ENCODE measurements at places on chromosomes 2 and 18.

DNA sequence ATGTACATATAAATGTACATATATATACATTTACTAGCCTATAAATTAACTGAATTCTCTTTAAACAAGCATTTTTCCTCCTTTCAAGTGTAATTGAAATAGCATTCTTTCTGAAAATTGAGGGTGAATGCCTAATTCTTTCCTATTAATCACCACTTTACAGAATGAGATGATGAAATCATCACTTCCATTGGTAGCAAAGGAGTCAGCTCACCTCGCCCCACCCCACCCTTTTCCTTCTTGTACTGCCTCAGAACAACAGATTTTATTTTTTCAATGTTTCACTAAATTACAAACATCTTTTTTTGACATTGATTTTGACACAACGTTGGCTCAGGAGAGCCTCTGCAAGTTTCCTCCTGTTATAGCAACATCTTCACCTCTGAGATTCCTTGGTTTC lies 181.9 kb upstream of the CDH7 start:
- no peak for DNase-seq

DNA sequence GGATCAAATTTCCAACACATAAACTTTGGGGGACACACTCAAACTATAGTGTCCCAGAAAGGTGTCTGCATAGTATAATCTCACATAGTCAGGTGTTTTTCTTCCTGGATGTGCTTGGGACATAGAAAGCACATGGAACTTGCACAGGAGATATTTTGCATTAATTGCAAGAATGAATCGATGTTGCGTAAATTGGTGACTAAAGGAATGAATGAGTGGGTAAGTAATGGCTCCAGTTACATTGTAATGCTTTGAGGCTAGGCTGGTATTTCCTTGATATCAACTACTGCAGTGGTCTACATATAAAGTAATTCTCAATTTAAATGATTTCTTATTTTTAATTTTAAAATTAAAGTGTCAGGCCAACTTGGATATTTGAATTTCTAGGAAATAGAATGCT lies 53.4 kb downstream of the SH3RF3 start:
- no peak for DNase-seq

DNA sequence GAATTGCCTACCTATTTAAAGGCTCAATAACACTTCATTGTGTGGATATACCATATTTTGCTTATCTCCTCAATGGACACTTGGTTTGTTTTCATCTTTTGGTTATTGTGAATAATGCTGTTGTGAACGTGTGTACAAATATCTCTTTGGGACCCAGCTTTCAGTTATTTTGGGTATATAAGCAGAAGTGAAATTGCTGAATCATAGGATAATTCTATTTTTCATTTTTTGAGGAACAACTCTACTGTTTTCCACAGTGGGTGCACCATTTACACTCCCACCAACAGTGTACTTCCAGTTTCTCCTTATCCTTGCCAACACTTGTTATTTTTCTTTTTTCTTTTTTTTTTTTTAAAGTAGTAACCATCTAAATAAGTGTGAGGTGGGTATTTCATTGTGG lies 29.0 kb downstream of the PTPN4 start:
- no peak for DNase-seq

DNA sequence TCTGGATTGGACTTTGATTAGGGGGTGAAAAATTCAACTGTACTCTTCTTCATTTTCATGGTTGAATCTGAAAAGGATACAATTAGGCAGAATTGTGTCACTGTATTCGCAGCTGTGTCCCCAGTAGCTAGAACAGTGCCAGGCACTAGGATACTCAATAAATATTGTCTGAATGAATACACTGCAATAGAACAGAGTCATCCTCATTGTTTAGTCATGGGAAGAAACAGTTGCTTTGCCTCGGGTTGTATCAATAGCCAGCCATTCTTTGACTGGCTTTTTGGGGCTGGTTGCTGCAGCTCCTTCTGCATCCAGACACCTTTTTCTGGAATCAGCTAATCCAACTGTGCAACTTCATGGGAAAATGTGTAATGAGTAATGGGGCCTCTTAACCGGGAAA lies 18.1 kb upstream of the DYNC1I2 start:
- no peak for DNase-seq

GRCh38 chr2:127063701-127064590 lies 43.0 kb downstream of the BIN1 start:
- no peak for DNase-seq

- DNase-seq = no peak
These were observed 91.7 kb downstream of the STK39 start for GRCh38 chr2:168155680-168156079.

DNA sequence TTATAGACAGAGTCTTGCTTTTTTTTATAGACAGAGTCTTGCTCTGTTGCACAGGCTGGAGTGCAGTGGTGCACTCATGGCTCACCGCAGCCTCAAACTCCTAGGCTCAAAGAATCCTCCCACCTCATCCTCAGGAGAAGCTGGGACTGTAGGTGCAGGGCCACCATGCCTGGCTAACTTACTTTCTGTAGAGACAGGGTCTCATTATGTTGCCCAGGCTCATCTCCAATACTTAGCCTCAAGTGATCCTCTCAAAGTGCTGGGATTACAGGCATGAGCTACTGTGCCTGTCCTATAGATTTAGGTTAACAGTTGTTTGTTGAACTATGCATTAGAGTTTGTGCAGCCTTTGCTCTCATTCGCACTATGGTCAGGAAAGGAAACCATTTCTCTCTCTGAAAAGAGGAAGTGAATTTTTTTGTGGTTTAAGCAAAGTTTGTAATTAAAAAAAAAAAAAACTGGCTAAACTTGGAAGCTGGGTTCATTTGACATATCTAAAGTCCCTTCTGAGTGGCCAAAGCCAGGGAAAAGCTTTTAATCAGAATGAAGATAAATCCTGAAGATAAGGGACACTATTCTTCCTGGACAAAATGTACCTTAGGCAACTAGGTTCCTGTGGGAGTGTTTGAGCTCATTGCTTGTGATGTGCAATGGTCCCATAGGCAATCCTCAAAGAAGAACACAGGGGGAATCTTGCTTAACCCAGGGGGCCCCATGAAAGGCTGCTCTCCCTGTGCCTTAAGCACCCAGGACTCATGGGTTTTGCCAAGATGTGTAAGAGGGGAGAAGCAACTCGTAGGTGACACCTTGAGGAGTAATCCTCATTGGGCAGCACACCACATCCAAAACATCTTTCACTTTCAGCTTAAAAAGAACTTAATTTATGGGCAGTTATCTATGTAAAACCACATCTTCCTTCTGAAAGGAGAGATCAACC lies 201.7 kb downstream of the MREG start:
- DNase-seq = no peak

- DNase-seq = no peak
These were observed 22.7 kb downstream of the GPR55 start for GRCh38 chr2:230902180-230902899.

GRCh38 chr18:45688833-45689232 lies 35.1 kb upstream of the SLC14A1 start:
- DNase-seq = no peak

GRCh38 chr18:40159141-40160017 lies 1795.7 kb upstream of the PIK3C3 start:
- peak; percentile 42 for DNase-seq

DNA sequence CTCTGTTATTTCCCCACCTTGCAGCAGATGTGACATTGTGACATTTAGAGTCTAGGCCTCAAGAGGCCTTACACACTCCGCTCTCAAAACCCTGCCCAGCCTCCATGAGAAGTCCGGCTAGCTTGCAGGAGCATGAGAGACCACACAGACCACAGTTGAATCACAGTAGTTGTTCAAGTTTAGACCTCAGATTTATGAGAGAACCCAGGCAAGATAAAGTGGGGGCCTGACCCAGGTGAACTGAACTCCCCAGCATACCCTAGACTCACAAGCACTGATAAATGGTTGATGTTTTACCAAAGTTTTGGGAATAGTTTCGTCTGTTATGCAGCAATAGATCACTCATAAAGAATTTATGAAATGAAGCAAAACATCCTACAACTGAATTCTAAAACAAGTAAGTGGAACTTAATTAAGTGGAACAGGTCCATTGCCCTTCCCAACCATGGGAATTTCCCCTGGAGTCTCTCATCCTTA lies 4.7 kb upstream of the STAT1 start:
- no peak for DNase-seq

DNA sequence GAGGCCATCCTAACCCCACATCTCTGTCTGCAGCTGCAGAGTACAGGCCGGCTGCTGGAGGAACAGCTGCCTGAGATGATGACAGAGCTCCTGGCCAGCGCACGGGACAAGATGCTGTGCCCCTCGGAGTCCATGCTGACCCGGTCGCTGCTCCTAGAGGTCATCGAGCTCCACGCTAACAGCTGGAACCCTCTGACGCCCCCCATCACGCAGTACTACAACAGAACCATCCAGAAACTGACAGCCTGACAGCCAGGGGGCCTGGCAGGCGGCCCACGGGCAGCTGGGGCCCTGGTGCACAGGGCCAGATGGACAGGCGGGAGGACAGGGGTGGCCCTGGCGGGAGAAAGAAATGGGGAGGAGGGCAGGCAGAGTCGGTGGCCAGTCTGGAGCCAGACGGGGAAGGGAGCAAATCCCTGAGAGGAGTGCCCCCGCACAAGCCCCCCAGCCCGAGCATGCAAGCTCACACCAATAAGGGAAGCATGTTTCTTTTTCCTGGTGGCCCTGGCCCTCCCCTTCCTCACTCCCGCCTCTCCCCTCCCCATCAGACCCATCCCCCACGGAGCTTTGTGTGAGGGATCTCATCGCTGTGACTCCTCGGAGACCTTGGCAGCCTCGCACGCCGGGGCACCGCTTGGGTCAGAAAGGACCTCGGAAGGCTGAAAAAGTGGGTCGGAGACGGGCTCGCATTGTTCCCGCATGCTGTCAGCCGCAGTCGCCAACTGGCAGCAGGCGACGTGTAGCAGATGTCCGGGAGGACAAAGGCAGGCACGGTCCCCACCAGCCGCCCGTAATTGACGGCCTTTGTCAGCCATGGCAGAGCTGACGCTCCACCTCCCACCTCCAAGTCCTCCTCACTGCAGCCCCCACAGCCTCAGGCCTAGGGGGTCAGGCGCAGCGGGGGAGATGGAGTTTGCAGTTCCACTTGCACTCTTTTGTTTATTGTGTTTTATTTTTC lies 91.2 kb downstream of the SMAD7 start:
- no peak for DNase-seq

DNA sequence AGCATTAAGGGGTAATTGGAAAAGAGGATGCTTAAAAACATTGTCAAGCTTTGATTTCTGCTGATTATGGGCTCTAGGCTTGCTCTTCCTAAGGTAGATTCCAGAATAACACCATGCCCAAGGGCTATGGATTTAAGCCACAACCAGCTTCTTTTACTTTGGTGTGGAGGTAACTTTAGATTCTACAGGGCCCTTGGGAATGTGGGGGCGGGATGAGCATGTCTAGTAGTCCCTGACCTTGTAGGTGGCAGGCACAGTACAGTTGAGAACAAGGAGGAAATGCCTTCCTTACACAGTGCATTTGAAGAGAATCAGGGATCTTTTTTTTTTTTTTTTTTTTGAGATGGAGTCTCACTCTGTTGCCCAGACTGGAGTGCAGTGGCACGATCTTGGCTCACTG lies 364.2 kb downstream of the NYAP2 start:
- no peak for DNase-seq

- DNase-seq = no peak
These were observed 190.7 kb upstream of the RBBP8 start for GRCh38 chr18:22742409-22742808.

DNA sequence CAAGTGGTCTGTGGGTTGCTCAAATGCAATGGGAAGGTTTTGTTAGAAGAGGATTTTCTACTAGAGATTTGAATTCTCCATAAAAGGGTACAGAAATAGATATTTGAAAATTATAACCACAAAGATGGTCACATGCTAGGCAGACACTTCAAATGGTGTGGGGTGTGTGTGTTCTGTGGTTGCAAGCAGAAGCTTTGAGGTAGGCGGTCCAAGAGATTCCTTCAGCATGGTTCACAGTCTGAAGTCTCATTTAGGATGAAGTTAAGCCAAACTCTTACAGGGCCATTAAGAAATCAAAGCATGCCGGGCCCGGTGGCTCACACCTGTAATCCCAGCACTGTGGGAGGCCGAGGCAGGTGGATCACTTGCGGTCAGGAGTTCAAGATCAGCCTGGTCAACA lies 38.3 kb upstream of the RMDN2 start:
- DNase-seq = no peak

DNA sequence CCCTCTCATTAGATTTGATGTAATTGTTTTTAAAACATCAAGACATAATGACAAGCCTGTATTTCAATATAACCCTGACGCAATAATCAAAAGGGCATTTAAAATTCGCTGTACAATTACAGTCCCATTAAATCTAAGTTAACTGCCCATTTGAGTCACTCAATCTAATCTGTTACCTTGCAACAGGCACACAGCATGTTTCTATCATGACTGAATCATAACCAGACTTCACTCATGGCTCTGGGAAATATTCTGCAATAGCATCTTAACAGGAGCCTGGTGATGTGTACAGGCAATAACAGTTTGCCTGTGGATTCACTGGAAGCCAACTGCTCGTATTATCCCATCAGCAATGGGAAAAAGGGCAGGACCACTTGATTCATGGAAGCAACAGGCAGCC lies 142.3 kb upstream of the NCKAP5 start:
- DNase-seq = no peak

DNA sequence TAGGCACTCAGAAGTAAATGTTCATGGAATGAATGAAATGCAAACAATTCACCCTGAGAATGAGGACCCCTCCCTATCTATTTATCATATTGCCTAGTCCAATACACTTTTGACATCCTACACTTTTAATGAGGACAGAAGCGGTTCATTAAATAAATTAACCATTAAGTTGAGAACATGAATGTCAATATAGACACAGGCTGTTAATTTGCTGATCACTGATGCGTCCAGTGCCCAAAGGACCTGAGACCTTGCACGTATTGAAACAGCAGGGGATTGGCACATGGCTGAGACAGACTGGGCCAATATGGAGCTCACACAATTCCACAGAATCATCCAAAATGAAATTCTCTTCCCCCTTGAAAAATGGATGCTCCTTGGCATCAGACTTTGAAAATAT lies 430.0 kb downstream of the SLC4A3 start:
- DNase-seq = no peak

DNA sequence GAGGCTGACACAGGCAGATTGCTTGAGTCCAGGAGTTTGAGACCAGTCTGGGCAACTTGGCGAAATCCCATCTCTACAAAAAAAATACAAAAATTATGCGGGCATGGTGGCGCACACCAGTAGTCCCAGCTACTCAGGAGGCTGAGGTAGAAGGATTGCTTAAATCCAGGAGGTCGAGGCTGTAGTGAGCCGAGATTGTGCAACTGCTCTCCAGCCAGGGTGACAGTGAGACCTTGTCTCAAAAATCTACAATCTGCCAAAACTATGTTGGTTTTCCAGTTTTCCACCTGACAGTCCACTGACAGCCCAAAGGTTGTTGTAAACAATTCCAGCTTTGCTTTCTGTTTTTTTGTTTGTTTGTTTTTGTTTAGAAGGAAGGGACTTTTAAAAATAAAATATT lies 51.3 kb downstream of the KCMF1 start:
- DNase-seq = no peak

DNA sequence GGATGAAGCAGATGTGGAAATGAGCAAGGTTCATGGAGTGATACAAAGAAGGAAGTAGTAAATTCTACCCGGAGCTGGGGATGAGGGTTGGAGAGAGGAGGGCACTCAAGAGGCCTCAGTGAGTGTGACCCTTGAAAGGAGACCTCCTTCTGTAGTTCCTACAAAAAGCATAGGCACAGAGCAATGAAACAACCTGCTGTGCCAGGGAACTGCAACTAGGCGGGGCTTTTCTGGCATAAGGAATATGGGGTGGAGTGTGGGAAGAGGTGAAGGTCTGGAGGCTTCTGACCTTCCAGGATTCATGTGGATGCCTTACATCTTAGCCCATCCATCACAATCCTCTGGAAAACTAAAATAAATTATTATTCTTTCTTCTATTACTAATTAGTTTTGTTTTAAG lies 25.5 kb upstream of the PGAP1 start:
- no peak for DNase-seq

GRCh38 chr2:75523313-75524275 lies 37.1 kb downstream of the EVA1A start:
- DNase-seq = no peak
